ENCODE measurements at places on chromosomes 2 and 18. TPM values are rescaled to one million over a fixed set of nuclear protein-coding genes. Genes with fewer than 3 reads are reported as not detected.
A peak's percentile ranks its signal among the peaks of the same experiment; 100 is the strongest.

GRCh38 chr2:189659734-189660133 lies 1.5 kb upstream of the ASNSD1 start:
- no peak for DNase-seq

DNA sequence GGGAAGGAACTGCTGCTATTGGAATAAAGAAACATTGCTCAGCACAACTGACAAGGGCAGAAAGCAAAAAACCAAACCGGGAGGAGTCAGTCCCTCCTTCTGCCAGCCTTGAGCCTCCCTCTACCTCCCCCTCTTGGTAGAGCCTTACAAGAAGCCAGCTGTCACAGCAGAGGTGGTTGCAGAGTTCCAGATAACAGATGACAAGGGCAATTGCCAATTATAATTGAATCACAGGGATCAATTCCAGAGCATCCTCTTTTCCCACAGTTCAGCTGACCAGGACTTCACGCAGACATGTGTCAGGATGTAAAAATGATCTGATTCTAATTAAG lies 548.2 kb upstream of the LRRTM1 start:
- no peak for DNase-seq

DNA sequence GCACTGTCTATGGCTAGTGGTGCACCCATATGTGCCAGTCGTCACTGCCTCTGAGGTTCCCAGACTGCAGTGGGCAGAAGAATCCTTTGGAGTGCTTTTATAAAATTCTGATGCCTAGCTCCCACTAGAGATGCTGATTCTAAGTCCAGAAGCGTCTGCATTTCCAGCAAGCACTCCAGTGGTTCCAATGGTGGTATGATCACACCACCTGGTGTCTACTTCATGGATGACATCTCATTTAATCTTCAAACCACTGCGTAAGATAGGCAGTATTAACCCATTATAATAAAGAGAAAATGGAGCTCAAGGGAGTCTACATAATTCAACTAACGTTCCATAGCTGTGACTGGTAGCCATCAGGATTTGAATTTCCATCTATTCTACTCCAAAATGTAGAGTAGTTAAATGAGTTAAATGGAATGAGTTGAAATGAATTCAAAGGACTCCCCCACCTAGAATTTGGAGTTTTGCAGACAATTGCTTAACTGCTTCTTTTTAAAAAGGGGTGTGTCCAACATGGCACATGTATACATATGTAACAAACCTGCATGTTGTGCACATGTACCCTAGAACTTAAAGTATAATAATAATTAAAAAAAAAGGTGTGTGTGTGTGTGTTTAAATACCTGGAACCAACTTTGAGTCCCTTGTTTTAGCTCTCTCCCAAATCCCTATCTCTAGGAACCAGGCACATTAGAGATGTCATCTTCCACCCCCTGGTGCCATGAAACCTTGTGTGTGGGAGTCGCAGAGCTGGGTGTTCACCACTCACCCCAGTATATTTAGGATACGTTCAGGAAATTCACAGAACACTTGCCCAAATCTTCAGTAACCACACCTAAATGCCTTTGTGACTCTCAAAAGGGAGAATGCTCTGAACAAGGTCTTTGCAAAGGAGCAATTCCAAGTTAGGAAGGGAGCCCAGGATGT lies 14.1 kb downstream of the LAMA3 start:
- peak; percentile 27 for DNase-seq

GRCh38 chr2:72173640-72174321 lies 26.1 kb upstream of the CYP26B1 start:
- no peak for DNase-seq

PLCL1 gene
- 1.7 TPM for total RNA-seq

ASB18 gene
- not detected for total RNA-seq

DNA sequence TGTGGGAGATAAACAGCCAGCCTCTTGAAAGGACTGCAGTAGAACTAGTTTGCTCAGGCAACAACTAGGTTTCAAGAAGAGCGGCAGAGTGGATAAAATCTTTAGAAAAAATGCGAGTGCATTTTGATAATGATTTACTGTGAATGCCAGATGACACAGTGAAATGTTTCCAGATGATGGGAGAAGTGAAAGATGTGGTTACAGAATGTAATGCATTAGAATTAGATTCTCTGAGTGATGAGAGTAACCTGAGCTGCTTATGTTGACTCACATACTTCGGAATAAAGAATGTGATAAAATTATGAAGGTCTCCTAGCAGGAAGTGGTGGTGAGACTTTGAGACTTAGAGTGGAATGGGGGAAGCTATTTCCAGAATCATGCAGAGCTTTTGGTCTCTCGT lies 184.3 kb downstream of the GULP1 start:
- no peak for DNase-seq

- no peak for DNase-seq
Observed at GRCh38 chr2:6072276-6072675, 380.1 kb downstream of the SOX11 start.

OSBPL6 gene
- total RNA-seq, result 2.5 TPM

Data from activated CD4-positive, alpha-beta T cell treated with anti-CD3 and anti-CD28 coated beads for 36 hours (primary cell).